ENCODE measurements at places on chromosomes 16 and 17.
A peak's percentile ranks its signal among the peaks of the same experiment; 100 is the strongest.

- DNase-seq: no peak
Measured at GRCh38 chr16:74738113-74738541, 36.5 kb downstream of the FA2H start.

GRCh38 chr16:86952769-86953168, 364.4 kb downstream of the C16orf95 start:
- no peak for DNase-seq

GRCh38 chr17:17636272-17636885, 44.9 kb upstream of the PEMT start:
- no peak for DNase-seq

GRCh38 chr16:55204069-55204468, 119.9 kb upstream of the IRX6 start:
- DNase-seq: no peak

GRCh38 chr16:30966033-30966619, 8.6 kb downstream of the SETD1A start:
- no peak for DNase-seq

GRCh38 chr16:3530371-3530914, 29.6 kb downstream of the CLUAP1 start:
- no peak for DNase-seq

DNA sequence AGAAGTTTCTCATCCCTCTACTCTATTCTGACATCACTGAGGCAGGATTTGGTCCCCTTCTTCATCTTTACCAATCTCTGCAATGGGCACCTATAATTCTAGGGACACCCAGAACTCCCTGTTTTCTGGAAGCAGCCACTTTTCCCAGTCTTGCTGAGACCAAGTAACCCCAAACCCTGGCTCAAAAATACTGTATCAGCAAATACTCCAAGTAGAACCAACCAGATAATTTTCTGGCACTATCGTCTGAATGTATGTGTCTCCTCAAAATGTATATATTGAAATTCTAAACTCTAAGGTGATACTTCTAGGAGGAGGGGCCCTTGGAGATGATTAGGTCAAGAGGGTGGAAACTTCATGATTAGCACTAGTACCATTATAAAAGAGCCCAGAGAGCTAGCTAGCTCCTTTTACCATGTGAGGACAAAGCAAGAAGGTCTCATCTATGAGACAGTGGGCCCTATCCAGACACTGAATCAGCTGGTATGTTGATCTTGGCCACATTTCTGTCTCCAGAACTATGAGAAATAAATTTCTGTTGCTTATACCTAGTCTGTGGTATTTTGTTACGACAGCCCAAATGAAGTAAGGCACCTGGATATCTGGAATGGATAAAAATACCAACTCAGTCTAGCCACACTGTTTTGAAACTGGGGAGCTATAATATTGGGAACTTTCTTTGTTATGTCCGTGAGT, 464.4 kb downstream of the CDH11 start:
- no peak for DNase-seq

DNA sequence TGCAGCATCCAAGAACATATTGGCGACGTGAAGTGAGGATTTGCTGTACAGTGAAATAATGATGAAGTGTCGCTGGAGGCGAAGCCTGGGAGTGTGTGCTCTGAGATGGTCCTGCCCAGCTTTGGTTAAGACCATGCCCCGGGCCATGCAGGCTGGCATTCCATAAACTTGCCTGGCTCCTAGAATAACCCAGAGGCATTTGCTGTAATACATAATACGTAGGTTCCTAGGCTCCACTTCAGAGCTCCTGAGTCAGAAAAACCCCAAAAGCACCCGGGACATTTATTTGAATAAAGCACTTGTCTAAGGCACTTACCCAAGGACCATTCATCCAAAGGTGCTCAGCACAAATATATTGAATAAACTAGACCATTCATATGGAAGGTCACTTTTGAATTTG, 279.3 kb downstream of the ABCC12 start:
- DNase-seq: no peak

DNA sequence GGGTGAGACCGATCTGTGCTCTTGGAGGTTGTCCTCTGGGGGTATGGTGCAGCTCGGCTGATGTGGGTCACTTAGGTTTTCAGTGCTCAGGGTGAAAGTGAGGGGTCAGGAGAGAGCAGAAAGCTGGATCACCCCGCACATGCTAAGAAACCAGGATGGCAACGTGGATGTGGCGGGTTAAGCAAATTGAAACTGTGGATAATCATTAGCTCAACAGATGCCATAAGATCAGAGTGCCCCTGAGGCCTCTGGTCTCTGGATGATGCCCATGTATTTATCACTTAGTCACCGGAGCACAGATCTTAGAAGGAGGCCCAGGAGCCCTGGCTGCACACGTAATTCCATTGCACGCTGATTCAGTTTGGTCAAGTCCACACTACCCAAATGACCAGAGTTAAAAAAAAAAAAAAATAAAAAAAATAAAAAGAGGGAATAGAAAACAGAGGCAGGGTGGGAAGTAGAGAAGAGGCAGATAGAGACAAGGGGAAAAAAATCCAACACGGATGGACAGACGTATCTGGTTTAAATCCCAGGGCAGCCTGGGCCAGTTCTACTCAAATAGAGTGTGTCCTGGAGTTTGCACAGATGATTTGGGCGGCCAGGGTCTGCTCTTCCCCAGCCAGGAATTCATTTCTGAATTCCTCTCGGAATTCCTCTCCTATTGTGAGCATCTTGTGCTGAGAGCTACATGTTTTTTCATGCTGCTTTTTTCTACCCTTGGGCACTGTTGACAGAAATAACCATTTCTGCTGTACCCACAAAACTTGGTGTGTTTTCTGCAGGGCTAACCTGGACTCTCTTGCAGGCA, 378.3 kb downstream of the CPPED1 start:
- no peak for DNase-seq

- DNase-seq: no peak
Measured at GRCh38 chr17:4241535-4241934, 22.2 kb downstream of the ANKFY1 start.

- peak; percentile 54 for DNase-seq
Measured at GRCh38 chr17:82238472-82239201, 9.8 kb downstream of the SLC16A3 start.

GRCh38 chr16:85451641-85452363, 161.3 kb upstream of the GSE1 start:
- no peak for DNase-seq

DNA sequence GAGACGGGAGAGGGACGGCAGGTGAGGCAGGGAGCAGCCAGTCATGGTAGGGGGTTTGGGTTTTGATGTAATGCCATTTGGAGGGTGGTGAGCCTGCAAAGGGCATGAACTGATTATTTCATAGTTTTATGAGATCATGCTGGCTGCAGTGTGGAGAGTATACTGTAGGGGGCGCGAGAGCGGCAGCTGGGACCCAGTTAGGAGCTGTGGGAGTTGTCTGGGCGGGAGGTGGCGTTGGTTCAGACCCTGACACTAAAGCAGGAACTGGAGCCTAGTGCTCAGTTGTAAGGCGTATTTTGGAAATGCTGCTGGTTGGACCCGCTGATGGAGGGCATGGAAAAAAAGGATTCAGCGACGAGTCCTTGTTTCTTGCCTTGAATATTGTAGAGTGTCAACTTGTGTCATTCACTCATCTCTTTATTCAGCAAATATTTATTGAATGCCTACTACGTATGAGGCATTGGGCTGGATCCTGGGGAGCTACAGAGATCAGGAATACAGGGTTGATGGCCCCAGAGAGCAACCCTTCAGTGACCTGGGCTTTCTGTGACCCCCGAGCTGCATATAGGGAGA, 23.7 kb upstream of the KDM8 start:
- DNase-seq: peak; percentile 84

DNA sequence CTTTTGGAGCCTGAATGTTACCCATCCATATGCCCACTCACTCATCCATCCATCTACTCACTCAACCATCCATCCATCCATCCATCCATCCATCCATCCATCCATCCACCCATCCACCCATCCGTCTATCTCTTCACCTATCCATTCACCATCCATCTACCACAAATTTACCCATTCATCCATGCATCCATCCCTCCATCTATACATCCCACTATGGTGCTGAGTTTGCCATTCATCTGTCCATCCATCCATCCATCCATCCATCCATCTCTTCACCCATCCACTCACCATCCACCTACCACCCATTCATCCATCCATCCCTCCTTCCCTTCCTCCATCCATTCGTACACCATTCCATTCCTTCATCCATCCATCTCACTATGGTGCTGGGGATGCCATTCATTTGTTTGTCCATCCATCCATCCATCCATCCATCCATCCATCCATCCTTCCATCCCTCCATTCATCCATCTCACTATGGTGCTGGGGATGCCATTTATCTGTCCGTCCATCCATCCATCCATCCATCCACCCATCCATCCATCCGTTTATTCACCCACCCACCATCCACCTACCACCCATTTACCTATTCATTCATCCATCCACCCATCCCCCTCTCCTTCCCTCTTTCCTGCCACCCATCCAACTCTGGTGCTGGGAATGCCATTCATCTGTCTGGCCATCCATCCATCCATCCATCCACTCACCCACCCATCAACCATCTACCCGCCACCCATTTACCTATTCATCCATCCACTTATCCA, 39.7 kb downstream of the RGS9 start:
- no peak for DNase-seq

DNA sequence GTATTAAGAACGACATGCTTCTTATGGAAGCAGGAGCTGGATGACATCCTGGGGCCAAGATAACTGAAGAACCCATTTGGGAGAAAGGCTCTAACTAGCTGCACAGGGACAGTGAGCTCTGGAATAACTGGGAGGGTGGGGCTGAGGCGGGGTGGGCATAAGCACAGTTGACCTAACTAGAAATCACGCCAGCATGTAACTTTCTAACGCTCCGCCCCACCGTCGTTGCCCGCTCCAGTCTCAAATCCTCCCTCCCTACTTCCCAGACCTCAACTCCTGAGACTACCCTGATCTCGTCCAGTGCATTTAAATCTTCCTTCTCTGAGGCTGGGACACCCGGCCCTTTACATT, 436 bp downstream of the PHB1 start:
- DNase-seq: no peak

- no peak for DNase-seq
Measured at GRCh38 chr17:21294321-21295035, 10.0 kb downstream of the MAP2K3 start.

GRCh38 chr16:17375461-17376304, 95.1 kb downstream of the XYLT1 start:
- DNase-seq: no peak

DNA sequence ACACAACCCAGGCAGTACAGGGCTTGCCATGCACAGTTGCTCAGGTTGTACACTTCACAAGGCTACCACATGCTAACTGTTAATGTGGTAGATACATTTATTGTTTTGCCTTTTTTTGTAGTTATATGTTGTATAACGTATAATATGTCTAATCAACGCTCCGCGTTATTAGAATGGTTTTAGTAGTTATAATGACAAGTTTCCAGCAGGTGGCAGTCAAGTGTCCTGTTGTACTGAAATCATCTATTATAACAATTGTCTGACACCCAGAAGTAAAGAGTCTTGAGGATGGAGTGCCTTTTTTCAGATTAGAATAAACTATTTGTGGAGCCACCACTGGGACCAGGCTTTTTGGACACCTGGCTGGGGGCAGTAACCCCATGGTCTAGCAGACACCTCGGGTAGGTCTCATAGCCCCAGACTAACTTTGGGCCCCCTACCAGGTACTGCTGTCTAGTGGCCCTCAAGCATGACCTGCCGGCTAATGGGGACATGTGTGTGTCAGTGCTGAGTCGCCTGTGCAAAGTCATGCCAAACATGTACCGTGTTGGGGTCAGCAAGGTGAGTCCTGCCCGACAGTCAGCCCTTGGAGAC, 32.8 kb downstream of the MYO15A start:
- no peak for DNase-seq

All from right forelimb (tissue), 1 donor.